ENCODE measurements at places on chromosomes 7 and 10.

- DNase-seq = no peak
Observed at GRCh38 chr7:11636274-11636673, 195.7 kb downstream of the THSD7A start.

DNA sequence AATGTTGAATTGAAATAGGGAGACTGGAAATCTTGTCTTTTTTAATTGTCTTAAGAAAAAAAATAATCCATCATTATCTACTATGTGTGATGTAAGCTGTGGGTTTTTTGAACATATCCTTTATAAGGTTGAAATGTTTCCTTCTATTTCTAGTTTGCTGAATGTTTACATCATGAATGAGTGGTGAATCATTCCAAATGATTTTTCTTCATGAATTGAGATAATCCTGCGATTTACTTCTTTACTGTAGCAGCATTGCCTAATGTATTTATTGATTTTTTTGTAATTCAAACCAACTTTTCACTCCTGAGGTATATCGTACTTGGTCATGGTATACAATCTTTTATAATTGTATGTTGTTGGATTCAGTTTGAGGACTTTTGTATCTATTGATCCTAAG is 607.6 kb upstream of the PFKP start:
- no peak for DNase-seq

GRCh38 chr10:9091530-9092093 is 1037.1 kb downstream of the GATA3 start:
- no peak for DNase-seq

DNA sequence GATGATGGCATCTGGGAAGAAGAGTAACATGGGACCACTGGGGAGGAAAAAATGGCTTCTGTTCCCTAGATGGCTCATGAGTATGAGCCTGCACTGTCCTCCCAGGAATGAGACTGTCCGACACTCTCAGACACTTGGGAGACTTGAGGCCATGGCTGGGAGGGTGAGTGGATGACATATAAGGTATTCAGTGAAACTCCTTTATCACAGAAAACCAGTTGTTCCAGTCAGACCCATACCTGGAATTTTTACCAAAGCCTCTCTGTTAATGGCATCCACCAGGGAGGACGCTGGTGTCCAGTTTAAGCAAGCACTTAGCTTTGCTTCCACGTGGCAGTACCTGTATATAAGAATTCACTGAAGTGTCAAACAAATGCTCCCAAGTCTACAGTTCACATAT is 116.7 kb upstream of the C10orf90 start:
- DNase-seq = no peak

DNA sequence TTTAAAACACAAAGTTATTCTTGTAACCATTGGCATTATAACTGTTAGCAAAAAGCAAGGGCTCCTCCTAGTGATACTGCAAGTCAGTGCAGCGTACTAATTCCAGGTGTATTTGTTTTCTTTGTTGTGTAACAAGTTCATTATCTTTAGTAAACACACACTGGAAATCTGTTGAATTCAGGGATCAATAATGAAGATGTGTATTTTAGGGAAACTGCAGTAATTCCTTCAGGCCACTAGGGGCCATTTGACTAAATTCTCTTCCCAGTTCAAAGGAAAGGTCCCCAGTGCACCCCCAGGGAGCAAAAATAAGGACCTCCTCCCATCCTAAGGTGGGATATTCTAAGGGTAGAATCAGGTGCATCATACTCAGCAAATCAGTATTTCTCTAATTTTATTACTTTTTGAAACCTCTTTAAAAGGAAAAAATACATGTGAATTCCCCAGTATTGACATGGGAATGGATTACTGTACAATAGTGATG is 158.6 kb upstream of the LYZL1 start:
- no peak for DNase-seq

- DNase-seq = no peak
Observed at GRCh38 chr7:85226361-85227085, 39.7 kb upstream of the SEMA3D start.

- no peak for DNase-seq
Observed at GRCh38 chr7:155255621-155256020, 42.1 kb upstream of the INSIG1 start.

- DNase-seq = no peak
Observed at GRCh38 chr10:78865931-78866717, 202.6 kb upstream of the ZMIZ1 start.

- no peak for DNase-seq
Observed at GRCh38 chr7:96998333-96998732, 7.0 kb upstream of the DLX6 start.

GRCh38 chr7:105268511-105269392 is 120.0 kb downstream of the SRPK2 start:
- peak; percentile 20 for DNase-seq

- DNase-seq = no peak
Observed at GRCh38 chr7:27171637-27172314, 2.3 kb downstream of the HOXA10 start.

DNA sequence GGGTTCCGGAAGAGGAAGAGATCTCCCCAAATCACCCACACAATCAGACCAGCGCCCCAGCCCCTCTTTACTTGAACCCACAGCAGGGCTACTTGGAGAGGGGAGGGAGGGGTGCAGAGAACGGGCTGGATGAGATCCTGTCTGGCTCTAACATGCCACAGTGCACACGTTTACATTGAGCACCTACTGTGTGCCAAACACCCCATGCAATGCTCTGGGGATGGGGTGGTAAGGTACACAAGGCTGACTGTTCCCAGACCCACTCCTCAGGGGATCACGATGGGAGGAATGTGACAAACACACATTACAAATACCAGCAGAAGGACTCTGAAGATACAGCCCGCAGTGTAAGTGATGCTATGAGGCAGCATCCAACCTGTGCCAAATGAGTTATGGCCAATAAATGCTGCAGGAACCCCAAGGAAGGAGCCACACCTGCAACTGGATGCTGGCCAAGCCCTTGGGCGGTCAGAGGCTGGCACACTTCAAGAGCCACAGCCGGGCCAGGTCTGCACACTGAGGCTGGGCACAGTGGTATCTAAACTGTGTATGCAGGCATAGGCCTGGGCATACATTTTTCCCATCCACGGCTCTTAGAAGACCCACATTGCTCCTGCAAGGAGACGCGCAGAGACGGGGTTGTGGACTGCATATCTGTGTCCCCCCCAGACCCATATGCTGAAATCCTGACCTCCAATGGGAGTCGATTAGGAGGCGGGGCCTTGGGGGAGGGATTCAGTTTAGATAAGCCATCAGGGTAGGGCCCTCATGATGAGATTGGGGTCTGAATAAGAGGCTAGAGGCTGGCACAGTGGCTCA is 6.4 kb downstream of the SPOCK2 start:
- no peak for DNase-seq

- no peak for DNase-seq
Observed at GRCh38 chr10:72098836-72099599, 10.7 kb upstream of the SPOCK2 start.

GRCh38 chr10:133460208-133460769 is 6.5 kb downstream of the SCART1 start:
- DNase-seq = no peak

DNA sequence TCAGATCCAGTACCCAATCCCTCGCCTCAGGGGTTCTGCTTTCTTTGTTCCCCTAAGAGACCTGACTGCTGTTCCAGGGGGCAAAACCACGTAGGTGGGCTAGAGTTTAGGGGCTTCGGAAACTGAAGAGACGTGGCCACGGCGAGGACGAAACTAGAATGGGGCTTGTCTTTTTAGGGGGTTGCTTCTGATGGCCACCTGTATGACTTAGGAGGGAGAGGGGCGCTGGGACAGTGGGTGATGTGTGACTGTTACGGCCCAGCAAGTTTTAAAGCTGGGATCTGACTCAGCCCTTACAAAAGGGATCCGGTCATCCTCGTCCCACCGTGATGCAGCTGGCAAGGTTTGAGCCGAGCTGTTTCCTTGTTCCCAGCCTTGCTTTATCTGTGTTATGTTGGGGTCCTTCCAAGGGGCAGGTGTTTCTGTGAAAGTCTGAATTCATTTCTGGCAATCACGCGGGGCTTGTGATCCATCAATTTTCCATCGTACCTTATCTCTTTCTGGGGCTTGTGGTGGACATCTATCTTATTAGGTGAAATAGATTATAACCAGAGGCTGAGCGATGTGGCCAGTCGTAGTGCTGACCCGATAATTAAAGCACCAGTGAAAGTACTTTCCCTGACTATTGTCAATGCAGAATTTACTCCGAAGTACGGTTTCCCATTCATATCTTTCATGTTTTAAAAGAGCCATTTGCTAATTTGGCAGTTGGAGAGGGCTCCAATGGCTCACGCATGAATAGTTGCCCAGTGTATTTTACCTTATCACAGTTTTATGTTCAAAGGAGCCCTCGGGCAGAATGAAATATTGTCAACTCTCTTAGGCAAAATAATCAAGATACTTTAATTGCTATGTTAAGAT is 830 bp downstream of the MET start:
- DNase-seq = no peak

GRCh38 chr7:148289630-148290029 is 300.9 kb upstream of the C7orf33 start:
- no peak for DNase-seq

DNA sequence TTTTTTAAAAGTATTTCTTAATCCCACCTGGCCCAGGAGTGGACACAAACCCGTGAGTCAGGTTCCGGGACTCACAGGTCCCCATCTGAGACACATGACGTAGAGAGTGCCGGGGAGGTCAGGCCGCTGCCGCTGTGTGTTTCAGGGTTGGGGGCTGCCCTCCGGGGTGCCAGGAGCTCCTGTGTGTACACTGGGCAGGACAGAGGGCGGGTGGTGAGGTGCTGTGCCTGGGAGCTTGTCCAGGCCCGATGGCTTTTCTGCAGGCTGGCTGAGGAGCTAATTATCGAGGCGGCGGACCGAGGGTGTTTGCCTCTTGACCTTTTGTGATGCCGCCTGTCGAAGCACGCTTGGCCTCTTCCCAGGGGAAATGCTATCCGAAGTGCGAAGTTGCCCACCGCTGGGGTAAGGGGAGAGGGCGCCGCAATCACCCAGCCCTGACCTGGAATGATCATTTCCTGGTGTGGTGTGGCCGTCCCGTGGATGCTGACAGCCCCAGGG is 42.1 kb downstream of the FOXL3 start:
- no peak for DNase-seq

DNA sequence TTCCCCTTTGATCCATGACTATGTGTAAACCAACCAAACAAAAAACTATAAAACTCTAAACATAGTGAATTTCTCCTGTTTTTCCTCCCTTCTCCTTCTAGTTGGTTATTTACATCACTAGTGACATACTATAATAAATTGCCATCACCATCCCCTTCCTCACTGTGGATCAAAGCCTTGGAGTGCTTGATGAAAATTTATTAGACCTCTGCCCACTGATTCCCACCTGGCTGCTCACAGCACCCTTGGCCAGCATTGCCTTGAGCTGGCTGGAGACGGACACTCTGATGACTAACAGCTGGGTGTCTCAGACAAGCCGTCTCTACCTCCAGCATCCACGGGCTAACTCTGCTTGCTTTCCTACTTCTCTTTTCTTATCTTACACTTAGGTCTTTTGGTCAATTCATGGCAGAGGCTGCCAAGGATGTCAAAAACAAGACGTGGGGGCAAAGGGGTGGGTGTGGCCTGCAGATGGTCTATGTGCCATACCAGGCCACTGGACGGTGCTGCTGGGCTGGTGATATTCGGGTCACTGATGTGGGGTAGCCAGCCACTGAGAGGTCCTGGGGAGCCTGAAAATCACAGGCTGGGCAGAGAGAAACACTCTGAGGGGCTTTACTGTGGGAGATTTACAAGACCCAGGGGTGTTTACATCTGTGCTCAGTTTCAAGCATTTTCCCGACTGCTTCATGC is 207.8 kb downstream of the TAX1BP1 start:
- no peak for DNase-seq

GRCh38 chr7:50981743-50982142 is 199.0 kb upstream of the GRB10 start:
- no peak for DNase-seq

DNA sequence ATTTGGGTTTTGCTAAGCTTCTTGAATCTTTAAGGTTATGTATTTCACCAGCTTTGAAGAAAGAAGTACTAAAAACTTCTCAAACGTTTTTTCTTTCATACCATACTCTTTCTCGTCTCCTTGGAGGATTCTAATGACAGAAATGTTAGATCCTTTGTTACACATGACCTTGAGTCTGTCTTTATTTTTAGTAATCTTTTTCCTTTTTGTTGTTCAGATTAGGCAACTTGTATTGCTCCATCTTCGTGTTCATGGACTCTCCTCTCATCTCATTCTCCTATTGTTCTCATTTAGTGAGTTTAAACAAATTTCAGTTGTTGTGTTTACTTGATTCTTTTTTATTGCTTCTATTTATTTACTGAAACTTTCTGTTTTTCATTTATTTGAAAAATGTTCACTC is 73.7 kb downstream of the WDFY4 start:
- DNase-seq = no peak

DNA sequence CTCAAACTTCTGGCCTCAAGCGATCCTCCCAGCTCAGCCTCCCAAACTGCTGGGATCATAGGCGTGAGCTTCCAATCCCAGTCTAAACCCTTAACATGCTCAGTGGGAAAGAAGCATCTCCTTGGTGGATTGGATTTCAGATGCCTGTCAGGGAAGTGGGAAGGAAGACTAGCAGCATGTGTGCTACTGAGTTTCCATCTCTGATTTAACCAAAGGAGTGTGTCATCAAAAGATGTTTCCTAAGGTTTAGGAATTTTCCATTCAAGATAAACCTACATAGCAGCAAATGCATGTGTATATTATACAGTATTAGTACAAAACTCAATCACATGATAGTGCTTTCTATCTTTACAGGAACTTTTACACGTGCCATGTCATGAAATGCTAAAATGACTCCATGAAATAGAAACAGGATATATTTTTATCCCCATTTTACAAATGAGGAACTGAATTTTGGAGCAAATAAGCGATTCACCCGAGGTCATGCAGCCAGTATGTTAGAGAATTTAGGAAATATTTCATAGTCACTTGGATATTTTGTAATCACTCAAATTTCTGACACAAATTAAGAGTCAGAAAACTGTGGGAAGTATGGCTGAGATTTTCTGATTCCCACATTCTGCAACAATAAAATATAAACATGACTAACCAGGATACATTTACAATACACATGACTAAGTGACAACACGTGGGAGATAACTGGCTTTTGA is 11.4 kb upstream of the TMEM26 start:
- no peak for DNase-seq

- DNase-seq = no peak
Observed at GRCh38 chr10:15814565-15814964, 45.7 kb downstream of the MINDY3 start.

DNA sequence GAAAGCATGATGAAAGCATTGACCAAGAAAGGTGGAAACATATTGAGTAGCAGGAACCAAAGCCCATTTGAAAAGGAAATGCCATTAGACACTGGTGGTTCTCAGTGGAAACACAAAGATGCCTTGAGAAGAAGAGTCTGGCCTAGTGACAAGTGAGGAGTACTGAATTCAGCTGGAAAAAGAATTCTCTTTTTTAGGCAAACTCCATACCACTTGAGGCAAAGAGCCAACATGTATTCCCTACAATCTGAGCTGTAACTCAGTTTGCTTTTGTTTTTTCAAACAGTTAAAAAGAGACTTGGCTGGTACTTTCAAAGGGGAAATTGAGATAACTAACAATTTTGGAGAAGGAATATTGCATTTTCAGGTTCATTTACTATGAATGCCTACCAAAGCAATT is 624.0 kb downstream of the NRG3 start:
- no peak for DNase-seq

GRCh38 chr7:97851683-97852082 is 20.5 kb downstream of the ASNS start:
- DNase-seq = no peak
